ENCODE measurements at places on chromosomes 5 and 9.

GRCh38 chr9:75541734-75542133, 348.7 kb upstream of the PCSK5 start:
- DNase-seq: no peak

- DNase-seq: no peak
Measured at GRCh38 chr9:125540497-125540896, 166.5 kb downstream of the MAPKAP1 start.

GRCh38 chr5:137636099-137636498, 99.8 kb downstream of the KLHL3 start:
- no peak for DNase-seq

- no peak for DNase-seq
Measured at GRCh38 chr9:126533926-126534310, 79.8 kb upstream of the LMX1B start.

- DNase-seq: no peak
Measured at GRCh38 chr9:123868002-123868401, 61.9 kb downstream of the DENND1A start.

GRCh38 chr5:15338546-15338945, 161.4 kb upstream of the FBXL7 start:
- DNase-seq: no peak

- DNase-seq: no peak
Measured at GRCh38 chr5:122447879-122448278, 135.8 kb downstream of the SNCAIP start.

GRCh38 chr9:35517552-35518224, 27.8 kb downstream of the RUSC2 start:
- DNase-seq: no peak

GRCh38 chr5:32207355-32207634, 33.2 kb upstream of the GOLPH3 start:
- no peak for DNase-seq

- DNase-seq: no peak
Measured at GRCh38 chr5:140178086-140178410, 3.1 kb downstream of the CYSTM1 start.

DNA sequence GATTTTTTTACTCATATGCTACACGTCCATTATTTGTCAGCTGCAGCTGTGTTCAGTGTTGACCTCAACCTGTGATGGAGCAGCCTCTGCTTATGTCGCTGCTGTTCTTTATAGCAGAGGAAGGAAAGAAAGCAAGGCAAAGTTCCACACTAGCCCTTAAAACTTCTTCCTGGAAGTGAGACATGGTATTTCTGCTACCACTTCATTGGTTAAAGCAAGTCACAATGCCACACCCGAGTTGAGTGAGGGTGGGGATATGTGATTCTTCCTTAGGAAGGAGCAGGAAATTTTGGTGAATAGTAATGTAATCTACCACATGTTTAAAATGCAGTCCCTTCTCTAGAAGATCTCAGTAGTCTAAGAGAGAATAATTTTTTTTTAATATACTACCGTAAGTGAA, 224.8 kb upstream of the DMRT1 start:
- no peak for DNase-seq

DNA sequence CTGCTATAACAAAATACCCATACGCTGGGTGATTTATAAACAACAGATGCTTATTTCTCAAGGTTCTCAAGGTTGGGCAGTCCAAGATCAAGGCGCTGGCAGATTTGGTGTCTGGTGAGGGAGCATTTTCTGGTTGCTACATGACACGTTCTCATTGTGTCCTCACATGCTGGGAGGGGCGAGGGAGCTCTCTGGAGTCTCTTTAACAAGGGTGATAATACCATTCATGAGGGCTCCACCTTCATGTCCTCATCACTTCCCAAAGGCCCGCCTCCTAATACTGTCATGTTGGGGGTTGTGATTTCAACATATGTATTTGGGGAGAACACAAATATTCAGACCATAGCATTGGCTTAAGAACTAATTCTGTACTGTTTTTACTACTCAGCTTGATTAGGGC, 4.6 kb downstream of the CFAP90 start:
- no peak for DNase-seq

DNA sequence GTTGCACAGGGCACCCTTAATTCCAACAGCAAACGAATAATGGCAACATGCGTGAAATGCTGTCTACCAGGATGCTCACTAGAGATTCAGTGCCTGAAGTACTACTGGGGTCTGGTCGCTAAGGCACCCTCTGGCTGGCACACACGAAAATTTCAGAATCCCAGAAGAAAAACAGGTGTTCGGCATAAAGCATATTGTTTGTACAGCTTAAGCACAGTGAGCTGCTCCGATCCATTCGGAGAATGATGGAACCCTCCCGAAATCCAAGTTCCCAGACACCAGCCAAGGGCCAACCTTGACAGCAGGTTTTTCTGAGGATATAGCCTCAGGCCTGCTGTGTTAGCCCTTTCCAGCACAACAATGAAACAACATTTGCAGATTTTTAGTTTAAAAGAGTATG, 61.4 kb upstream of the ALDH1B1 start:
- no peak for DNase-seq

DNA sequence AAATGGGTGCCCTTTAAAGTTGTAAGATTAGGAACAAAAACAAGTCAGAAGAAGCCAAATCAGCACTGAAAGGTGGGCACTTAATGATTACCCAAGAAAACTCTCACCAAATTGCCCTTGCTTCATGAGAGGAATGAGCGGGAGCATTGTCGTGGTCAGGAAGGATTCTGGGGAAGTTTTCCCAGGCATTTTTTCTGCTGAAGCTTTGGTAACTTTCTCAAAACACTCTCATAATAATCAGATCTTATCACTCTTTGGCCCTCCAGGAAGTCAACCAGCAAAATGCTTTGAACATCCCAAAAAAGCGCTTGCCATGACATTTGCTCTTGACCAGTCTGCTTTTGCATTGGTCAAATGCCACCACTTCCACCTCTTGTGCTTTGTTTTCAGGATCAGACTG, 10.4 kb upstream of the PCDHGC3 start:
- no peak for DNase-seq

DNA sequence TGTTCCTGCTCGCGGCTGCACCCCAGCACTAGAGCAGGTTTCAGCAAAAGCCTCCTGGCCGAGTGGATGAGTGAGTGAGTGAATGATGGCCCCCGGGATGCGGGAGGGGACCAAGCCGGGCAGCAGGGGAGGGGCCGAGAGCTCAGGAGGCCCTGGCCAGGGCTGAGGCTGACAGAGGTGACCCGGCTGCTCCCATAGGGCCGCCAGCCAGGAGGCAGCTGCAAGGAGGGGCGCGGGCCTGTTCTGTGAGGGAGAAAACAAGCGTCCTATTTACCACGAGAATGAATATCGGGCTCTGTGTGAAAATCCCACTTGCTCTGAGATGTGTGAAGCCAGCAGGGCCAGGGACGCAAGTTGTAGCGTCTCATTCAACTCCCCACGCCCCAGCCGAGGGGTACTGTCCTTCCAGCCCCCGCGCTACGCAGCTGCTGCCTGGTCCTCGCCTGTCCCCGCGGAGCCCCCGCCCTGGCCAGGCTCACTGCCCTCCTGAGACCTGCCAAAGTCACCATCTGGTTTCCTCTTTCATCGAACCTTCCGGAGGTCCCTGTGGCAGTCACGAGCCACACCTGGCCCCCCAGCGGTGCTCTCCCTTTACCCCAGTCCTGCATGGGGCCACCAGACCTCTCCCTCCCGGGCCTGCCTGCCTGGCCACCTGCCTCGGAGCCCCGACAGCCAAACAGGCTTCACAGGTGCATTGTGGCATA, 38.8 kb downstream of the RASGEF1C start:
- no peak for DNase-seq
